CD4-positive, alpha-beta T cell treated with Interleukin-6 at 100 ng/mL for 8 hours (primary cell): ENCODE measurements at places on chromosomes 3 and 15.
A peak's percentile ranks its signal among the peaks of the same experiment; 100 is the strongest.

GRCh38 chr15:44595656-44596510 is 58.9 kb downstream of the EIF3J start:
- no peak for DNase-seq

GRCh38 chr3:132421832-132422231 is 4.5 kb downstream of the DNAJC13 start:
- DNase-seq, result no peak

GRCh38 chr15:50017522-50017921 is 101.5 kb downstream of the ATP8B4 start:
- DNase-seq, result no peak

GRCh38 chr3:158107605-158108444 is 1.6 kb upstream of the SHOX2 start:
- no peak for DNase-seq

- DNase-seq, result no peak
Observed at GRCh38 chr15:75751891-75752290, 39.2 kb upstream of the CSPG4 start.

DNA sequence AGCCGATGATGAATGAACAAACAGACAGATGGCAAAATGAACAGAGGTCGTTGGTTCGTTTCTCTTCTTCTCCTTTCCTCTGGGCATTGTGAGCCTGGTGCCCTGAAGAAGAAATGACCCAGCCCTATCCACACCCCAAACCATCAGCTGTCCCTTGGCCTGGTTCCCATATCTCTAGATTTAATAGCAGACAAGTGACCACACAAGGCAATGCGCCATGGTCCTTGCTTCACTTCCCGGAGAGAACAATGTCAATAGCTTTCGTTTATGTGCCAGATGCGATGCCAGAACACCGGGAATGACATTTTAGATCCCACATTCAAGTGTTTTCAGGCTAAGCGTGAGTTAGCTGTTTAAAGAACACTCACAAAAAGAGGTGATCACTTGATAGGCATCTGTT is 17.7 kb downstream of the POC1A start:
- DNase-seq, result no peak

- no peak for DNase-seq
Observed at GRCh38 chr3:47225310-47225906, 57.2 kb downstream of the KIF9 start.

DNA sequence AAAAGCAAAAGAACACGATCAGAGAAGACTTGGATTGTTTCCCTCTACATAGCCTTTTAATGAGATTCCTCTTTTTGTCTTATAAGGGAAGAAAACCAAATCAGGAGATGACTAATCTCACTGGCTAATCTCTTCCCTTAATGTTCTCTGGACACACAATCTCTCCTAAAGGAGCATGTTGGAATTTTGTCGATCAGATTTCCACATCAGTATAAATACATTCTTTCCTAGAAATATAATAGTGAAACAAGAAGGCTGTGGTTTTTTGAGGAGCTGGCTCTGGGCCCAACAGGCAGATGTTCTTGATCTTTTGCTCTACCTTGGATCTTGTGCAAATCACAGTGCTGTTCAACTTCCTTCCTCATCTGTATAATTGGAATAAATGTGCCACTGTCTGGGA is 94.0 kb downstream of the GTPBP8 start:
- DNase-seq, result no peak

DNA sequence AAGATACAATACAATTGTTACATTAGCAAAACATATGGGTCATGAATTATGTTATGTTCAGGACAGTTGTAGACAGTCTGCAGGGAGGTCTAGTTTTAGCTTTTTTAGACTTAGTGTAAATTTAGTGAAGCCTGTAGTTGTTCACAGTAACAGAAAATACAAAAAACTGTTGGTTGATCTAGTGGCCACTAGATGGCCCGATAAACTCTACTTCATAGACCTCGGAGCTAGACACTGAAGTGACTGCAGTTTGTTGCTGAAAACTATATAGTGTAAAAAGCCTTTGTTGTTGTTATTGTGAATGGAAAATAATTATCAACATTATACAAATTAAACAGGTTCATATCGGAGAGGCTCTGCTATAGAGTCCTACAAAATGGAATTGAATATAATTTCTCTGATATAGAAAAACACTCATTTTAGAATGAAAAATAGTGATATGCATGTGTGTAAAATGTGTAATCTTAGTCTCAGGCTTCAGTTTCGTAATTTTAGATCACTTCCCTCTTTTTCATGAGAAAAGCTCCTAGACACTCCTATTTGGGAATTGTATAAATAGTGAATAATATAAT is 18.3 kb downstream of the MAGEL2 start:
- DNase-seq, result no peak

DNA sequence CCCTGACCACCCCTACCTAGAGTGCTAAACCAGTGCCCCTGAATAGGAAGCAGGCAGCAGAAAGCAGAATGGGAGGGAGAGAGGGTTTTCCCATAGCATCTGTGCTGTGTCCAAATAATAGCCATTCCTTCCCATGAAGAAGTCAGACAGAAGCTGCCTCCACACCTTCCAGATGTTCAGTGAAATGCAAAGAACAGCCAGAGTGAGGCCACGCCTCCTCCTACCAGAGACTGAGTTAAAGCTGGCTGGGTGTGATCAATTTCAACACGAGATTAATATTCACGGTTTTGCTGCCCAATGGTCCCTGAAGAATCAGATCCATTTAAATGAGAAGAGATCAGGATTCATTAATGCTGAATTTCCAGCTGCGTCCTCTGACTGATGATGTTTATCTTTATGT is 111.8 kb downstream of the SRGAP3 start:
- no peak for DNase-seq

GRCh38 chr3:60364475-60364874 is 886.8 kb downstream of the FHIT start:
- no peak for DNase-seq

GRCh38 chr3:8954938-8955763 is 8.1 kb downstream of the RAD18 start:
- DNase-seq, result no peak

DNA sequence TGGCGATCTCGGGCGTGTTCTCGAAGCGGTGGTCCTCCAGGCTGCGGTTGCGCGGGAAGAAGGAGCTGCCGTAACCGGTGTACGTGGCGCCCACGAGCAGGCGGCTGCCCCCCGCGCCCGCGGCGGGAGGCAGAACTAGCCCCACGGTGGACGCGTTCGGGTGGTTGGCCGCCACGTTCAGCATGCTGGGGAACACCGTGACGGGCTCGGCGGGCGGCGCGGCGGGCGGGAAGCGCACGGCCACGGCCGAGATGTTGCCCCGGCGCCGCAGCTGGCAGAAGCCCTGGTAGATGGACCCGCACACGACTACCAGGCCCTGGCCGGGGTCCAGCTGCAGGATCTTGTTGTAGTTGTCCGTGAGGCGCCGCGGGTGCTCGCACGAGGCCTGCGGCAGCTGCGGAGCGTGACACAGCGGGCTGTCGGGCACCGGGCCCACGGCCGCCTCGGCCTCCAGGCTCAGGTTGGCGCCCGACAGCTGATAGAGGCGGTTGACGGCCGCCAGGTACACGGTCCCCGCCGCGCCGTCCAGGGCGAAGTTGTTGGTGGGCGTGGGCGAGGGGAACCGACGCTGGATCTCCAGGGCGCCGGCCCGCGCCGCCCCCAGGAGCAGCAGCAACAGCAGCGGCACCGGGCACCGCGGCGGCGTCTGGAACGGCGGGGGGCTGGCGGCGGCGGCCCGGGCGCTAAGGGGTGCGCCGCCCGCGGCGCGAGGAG is 397 bp downstream of the PLXND1 start:
- DNase-seq, result no peak

GRCh38 chr15:52181938-52182780 is 9.0 kb downstream of the GNB5 start:
- DNase-seq, result no peak

DNA sequence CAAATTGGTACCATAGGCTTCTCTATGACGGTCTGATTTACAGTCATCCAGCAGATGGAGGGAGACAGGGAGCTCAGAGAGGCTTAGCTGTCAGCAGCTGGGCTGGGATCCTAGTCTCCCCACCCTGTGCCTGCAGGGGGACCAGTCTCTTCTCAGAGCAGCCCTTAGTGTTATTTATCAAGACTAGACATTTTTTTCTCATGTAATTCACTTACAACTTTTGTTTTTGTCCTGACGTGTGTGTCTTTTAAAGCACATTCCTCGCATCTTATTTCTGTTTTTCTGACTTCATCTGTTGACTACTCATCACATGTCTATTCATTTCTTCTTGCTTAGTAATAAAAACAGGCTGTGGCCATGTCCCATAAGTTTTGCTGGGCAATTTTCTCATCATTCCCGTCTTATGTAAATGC is 116.1 kb downstream of the KLF13 start:
- DNase-seq, result no peak

- no peak for DNase-seq
Observed at GRCh38 chr15:47548231-47548630, 169.1 kb upstream of the SEMA6D start.

- DNase-seq, result no peak
Observed at GRCh38 chr15:40128766-40129660, 20.3 kb upstream of the BMF start.

DNA sequence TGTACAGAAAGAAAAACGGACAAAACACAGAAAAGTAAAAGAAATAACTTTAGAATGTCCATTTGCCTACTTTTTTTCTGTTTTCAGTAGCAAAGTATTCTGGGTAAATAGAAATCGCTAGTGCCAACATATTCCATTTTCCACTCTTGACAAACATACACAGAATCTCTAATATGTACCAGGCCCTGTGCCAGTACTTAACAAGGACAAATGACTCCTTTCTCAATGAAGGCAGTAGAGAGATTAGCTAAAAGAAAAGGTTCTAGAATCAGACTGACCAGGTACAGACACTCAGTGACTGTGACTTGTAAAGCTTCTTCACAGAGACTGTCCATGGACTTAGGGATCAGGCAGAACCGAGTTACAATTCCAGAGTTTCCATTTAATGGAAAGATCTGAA is 165.8 kb upstream of the STAC start:
- no peak for DNase-seq

- DNase-seq, result no peak
Observed at GRCh38 chr3:191336833-191337232, 6.5 kb upstream of the UTS2B start.

DNA sequence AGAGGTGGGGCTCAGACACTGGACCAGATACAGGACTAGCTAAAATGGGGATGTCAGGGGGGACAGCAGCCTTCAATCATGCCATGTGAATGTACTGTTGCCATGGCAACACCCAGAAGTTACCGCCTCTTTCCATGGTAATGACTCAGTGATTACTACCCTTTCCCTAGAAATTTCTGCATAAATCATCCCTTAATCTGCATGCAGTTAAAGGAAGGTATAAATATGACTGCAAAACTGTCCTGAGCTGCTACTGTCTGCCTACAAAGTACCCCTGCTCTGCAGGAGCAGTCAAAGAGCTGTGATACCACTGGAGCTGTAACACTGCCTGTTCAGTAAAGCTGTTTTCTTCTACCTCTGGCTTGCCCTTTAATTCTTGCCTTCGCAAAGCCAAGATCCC is 168.2 kb downstream of the PEAK1 start:
- DNase-seq, result no peak

DNA sequence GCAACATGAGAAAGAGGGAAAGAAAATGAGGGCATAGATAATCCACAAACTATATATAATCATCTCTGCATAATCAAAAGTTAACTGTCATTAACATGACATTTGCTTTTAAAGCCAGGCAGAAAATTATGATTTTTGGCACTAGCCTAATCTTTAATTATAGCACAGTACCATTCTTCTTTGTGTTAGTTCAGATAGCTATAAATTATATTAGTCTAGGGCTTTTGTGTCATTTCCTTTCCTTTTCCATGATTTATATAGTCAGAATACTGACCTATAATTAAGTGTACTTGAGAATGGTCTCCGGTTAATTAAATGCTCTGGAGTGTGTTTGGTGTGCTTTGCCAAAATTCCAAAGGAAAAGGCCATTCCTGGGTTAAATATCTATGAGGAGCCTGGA is 441.9 kb upstream of the THRB start:
- DNase-seq, result no peak

DNA sequence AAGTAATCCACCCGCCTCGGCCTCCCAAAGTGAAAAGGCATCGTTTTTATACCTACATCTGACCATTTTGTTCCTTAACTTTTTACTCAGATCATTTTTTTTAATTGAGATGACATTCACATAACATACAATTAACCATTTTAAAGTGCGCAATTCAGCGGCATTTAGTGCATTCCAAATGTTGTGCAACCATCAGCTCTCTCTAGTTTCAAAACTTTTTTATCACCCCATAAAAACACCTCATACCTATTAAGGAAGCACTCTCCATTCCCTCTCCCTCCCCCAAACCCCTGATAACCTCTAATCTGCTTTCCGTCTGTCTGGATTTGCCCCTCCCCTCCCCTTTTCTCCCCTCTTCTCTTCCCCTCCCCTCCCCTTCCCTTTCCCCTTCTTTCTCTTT is 310.1 kb downstream of the UACA start:
- no peak for DNase-seq

DNA sequence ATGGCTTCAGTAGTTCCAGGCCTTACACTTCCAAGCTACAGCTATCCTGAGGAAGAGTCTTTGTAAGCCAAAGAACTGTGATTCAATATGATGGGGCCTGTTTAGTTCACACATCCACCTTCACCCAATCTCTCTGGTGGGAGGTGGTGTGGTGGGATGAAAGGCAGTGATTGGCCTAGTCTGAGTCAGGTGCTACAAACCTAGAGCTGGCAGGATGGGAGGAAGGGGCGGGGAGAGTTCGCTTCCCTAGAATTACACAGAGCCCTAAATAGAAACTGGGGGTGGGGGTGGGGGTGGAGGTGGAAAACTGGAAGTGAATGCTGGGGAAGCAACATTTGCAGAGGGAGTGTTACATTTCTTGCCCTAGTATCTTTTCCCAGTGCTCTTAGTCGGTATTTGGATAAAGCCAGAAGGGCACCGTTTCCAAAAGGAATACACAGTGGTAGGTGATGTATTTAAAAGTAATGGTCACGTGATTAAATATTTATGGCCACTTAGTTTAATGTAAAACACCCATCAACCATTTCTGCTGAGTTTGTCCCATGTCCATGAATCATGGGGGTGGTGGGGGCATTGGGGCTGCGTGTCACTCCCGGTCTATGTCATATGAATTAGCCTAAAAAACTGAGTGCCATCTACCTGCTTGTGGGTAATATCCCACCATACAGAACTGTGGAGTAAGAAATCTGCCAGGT is 247.6 kb upstream of the PROK2 start:
- no peak for DNase-seq

DNA sequence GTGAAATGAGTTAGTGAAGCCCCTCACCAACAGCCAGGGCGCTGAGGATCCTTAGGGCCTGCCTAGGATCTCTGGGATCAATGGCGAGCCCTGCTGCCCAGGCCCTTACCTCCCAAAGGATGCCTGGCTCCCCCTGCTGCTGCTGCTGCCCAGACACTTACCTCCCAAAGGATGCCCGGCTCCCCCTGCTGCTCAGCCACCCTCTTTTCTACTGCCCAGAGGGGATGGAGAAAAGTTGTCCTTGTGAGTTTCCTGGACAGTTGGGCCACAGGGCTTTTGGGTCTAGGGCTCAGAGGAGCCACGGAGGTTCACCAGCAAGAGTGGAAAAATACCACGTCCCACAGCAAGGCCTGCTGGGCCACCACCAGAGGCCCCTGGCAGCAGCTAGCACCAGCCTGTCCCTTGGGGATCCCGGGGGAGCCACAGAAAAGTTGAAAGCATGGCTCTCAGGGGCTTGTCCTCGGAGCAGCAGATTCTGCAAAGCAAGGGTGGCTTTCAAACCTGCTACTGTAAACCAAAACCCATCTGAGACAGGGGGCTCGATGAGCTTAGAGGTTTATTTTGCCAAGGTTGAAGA is 59.4 kb downstream of the SLC6A6 start:
- peak; percentile 51 for DNase-seq

GRCh38 chr3:105413343-105413887 is 46.7 kb downstream of the ALCAM start:
- no peak for DNase-seq
